CD4-positive, alpha-beta T cell treated with Interleukin-2 at 100 ng/mL for 4 hours (primary cell): ENCODE measurements at places on chromosomes 3 and 15.

DNA sequence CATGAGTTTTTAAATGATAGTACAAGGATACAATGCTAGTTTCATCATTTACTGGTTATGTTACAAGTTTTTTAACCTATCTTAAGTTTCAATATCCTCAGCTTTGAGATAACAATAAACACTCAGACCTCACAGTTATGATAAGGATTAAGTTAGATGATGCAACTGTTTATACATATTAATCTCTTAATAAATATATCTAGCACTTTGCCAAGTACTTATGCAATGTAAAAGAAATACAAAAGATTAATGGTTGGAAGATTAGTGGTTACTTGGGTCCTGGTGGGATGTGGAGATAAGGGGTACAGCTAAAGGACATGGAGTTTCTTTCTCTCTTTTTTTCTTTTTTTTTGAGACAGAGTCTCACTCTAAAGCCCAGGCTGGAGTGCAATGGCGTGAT, 12.0 kb downstream of the SPPL2A start:
- DNase-seq, result no peak

DNA sequence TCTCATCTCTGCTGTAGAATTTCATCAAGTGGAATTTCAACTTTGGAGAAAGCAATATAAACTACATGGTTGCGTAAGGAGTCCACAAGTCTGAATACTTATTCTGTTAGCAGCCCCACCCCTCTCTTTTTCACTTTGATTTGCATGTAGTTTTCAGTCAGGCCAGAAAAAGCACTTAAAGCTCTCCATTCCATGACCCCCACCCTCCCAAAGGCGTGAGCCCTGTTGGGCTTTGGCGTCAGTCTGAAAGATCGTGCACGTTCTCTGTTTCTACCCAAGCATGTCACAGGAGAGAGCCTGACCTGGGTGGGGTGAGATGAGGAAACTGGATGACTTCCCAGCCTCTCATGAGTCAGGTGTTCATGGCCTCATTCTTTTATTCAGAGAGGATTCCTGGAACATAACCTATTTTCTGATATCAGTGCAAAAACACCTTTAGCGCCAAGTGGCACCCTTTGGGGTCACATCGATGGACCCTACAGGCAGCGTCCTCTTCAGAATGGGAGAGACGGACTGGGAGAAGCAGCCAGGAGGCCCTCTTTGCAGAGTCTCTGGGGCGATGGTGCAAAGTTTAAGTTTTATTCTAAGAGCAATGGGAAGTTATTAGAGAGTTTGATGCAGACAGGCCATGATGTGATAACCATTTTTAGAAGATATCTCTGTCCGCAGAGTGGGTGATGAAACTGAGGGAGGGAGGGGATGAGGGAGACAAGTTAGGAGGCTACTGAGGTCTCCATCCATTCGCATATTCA, 55.8 kb downstream of the LSM3 start:
- DNase-seq, result no peak

- DNase-seq, result no peak
Measured at GRCh38 chr3:11199902-11200845, 45.9 kb downstream of the HRH1 start.

DNA sequence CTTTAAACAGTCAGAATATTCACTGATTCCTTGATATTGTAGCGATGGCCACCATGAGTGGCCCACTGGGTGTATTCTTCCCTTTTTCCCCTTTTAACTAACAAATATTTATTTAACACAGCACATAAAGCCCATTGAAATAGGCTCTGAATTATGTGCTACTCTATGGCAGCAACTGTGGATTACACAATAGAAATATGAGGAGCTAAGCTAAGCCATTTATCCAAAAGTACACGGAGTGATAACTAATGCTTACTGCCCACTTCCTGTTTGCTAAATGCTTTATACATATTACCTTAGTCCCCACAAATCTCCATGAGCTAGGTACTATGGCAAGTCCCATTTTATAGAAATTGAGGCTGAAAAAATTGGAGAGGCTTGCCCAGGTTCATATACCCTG, 17.9 kb downstream of the ILDR1 start:
- DNase-seq, result no peak

DNA sequence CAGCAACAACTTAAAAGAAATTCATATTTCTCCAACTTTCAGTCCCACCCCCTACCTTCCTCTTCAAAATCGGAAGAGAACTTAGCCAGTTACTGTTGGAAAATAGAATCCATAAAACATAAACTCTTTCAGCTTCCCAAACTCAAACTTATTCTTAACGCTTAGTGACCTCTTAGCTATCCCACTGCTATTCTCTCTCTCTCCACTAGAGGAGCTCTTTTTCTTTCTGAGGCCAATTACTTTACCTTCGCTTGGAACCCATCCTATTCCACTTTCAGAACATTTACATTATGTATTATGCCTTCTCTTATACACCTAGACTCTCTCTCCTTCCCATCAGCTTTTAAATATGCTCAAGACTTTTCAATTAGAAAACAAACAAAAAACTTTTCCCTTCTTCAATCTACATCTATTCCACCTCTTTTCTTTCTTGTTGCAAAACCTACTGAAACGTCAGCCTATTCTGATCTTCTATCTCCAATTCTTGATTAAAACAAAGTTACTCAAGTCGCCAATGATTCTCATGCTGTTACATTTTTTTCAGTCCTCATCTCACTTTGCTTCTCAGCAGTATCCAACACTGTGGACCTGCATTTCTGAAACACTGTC, 13.4 kb upstream of the GHSR start:
- peak; percentile 60 for DNase-seq

DNA sequence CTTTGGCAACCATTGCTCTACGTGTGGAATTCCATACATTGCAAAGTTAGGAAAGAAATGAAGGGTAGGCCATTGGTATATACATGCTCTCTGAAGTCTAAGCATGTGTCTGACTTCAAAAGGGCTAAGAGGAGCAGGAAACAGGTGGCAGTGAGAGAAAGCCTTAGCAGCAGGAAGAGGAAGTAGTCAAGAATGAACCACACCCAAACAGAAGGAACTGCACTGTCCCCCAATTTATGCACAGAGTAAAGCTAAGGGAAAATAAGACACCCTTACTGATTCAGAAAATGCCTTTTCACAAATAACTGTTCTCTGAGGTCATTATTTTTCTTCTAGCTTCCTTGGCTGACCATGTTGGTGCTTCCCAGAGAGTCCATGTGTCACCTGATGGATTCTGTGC, 575.4 kb downstream of the NTRK3 start:
- DNase-seq, result peak; percentile 2
